Fibroblast of skin of left quadriceps (primary cell): ENCODE measurements at places on chromosomes 13 and 19.

DNA sequence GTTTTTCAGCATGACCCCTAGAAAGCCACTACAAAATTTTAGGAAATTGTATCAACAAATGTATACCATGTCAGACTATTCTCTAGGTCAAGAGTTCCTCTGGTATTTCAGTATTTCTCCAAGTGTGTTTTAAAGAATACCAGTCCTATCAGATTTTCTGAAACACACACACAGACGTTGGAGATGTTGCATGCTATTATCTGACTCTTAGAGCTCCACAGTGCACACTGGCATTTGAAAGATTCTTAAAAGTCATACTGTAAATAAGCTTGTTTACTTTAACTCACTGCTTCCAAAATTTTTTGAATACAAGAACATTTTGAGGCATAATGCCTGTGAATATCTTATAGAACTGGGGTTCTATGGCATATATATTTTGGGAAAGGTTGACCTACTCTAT, 33.8 kb upstream of the VWA8 start:
- no peak for DNase-seq

DNA sequence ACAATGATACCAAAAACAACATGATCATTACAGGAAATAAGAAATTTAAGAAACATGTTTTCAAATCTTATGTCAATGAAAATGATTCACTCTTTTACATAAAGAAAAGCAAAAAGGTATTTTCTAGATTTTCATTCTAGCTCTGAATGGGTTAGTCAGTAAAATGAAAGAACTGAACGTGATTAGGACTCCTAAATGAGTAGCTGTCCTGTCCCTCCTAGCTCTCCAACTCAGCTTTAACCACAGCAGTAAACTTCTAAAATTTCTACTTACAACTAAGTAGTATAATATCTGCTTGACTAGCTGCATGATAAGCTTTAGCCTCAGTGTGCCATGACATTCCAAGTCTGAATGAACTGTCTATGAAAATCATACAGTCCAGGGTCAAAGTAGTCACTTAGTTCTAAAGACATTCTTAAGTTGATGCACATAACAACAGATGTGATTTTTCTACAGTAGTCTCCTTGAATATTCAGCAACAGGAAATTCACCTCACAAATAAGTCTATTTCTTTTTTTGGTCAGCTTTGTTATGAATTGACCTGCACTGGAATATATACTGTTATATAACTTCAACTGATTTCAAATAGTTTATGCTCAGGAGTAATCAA, 136.4 kb downstream of the MYCBP2 start:
- no peak for DNase-seq

GRCh38 chr13:78054157-78054556, 135.5 kb upstream of the EDNRB start:
- DNase-seq = no peak

DNA sequence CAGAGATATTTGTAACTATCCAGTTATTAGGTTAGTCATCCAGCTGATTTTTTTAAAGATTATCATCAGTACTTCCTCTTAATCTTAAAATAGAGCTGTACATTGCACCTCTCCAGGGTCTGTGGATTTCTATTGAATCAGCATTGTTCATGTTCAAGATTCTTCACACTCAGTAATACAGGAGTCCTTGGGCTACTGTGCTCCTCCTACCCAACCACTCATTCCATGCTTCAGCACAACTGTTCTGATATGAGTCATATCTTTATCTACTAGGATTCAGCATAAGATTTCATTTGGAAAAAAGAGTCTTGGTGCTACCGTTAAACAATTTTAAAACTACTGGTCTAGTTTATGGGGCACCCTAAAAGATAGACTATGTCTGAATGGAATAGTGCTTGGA, 357.8 kb downstream of the DCT start:
- DNase-seq = peak; percentile 23

GRCh38 chr13:102793611-102794355, 5.0 kb downstream of the POGLUT2 start:
- DNase-seq = no peak

DNA sequence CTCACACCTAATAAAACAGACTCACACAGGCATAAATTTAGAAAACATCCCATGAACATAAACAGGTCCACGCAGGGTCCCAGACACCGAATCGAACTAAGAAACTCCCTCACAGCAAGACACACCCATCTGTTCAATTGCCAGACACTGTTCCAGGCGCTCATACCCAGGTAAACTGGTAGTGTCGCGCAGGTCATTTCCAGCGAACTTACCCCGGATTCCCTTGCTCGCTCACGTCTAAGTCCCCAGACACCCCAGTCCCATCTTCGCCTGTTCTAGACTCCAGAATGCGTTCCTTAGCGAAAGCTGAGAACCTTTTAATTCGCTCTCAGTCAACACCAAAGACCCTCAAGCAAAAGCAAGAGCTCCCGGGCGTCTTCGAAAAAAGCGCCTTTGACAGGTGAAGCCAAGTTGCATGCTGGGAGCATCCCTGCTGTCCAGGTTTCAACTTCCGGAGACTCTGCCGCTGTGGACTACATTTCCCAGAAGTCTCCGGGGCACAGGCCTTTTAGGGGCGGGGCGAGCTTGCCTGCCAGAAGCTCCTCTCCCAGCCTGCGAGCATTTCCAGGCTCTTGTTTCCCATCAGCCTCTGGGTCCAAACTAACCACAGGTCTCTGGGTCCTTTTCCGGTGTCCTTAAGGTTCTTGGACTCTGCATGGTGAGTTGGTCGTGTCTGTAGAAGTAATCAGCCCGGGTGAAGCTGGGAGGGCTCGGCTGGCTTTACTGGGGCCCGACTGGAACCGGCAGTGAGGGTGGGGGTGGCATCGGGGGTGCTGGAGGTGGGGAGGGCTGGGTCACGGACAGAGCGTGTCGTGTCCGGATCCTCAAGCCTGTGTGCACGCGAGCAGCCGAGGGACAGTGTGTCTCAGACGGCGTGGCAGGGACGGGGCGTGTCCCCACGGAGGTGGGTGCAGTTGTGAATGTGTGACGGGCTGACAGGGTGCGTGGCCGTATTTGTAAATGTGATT, at the start of gene ZNF283:
TSS of gene ZNF283 (plus strand) at position 535 of the 968 bp plus-strand sequence. CDS start 6,184 bp downstream, outside the sequence.
- DNase-seq = peak; percentile 69

DNA sequence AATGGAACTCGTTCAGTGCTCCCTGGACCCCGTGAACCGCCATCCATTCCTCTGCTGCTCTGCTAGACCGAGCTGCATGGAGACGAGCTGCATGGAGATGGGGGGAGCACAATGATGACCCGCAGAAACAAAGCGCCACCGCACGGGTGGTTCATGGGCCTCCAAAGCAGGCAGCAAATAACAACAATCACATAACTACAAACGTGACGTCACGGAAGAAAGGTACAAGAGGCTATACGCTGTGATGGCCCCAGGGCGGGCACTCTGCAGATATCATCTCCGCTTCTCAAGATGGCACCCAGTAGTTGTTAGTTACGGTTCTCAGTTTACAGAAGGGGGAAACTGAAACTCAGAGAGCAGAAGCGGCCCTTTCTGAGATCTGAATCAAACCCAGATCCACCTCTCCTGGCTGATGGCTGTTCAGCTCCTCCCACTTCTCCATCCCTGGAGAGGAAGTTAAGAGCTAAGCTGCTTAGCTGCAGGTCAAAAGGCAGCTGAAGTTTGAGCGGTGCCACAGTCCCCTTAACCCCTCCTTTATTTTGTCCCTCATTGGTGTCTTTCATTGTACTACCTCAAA, 1.7 kb downstream of the ATP13A1 start:
- DNase-seq = no peak

DNA sequence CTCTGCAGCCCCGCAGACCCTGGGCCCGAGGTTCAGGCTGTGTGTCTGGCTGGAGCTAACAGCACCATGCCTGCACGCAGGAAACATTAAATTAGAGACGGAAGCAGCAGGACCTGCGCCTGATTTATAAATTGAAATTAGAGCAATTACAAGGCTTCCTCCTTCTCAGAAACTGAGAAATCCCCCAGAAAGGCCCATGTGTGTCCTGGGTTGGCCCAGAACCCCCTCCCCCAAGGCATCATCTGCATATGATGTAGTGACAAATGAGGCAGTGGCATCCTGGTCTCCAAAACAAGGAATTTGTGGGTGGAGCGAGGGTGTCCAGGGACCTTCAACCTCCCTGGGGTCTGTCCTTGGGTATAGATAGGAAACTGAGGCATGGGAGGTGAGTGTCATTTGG, 27.2 kb upstream of the SEMA6B start:
- no peak for DNase-seq

GRCh38 chr13:46288570-46289259, 77.0 kb downstream of the LRRC63 start:
- peak; percentile 27 for DNase-seq

DNA sequence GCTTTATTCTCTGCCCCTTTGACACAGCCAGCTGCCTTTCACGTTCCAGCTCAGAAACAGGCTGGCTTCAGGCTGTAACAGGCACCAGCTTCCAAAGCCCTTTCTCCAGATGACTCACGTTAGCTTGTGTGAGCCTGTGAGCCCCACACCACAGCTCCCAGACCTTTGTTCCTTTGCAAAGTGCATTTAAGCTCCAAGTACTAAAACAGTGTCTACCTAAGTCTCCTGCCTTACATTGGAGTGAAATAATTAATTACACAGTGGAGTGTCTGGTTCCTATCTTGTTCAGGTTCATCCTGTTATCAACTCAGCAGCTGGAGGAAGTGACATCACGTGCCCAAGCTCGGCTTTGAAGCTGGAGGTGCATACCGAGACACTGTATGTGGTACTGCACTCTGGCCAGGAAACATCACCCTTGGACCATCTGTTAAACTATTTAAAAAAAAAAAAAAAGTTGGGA, 475.8 kb downstream of the FOXO1 start:
- DNase-seq = no peak

DNA sequence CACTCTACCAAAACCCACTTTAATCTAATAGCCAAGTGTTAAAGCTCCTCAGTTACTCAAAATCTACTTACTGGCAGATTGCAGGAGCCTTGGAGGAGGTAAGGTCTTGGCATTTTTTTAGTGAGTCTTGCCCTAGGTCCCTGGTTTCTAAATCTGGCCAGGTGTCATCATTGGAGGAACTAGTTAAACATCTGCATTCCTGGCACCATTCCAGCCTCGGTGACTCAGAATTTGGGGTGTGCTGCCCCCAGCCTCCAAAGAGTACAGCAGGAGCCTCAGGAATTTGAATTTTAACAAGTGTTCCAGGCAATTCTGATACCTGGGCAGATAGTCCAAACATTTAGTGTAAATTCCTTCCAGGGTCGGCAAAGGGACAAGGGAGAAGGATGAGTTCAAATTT, 37.4 kb downstream of the KLF5 start:
- DNase-seq = no peak

DNA sequence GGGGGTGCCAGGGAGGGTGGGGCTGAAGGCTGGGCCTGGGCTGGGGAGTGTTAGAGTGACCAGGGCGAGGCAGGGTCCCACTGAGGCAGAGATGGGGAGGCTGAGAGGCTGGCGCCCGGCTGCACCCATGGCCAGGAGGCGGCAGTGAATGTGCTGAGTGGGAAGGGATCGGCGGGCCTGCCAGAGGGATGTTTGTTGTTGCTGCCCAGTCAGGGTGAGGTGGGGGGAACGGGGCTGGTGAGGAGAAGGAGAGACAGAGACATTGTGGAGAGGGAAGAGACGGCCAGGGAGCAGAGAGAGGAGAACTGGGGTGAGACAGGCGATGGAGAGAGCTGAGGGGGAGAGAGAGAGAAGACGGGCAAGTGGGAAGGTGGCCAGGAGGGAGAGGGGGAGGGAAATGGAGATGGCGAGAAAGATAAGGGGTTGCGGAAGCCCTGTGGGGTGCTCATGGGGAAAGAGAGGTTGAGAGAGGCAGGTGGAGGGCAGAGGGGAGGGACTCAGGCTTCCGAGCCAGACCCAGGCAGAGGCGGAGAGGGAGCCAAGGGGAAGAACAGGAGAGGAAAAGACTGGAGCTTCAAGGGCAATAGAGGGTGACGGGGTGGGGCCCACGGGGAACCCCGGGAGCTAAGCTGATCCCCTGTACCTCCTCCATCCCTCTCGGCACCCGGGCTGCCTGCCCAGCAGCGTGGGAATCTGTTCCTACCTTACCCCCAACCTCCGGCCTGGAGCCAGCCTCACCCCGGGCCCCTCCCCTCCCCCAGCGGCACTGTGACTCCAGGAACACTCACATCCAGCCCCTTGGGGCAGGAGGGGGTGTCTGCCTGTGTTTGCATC, 690 bp upstream of the B3GNT8 start:
- no peak for DNase-seq

DNA sequence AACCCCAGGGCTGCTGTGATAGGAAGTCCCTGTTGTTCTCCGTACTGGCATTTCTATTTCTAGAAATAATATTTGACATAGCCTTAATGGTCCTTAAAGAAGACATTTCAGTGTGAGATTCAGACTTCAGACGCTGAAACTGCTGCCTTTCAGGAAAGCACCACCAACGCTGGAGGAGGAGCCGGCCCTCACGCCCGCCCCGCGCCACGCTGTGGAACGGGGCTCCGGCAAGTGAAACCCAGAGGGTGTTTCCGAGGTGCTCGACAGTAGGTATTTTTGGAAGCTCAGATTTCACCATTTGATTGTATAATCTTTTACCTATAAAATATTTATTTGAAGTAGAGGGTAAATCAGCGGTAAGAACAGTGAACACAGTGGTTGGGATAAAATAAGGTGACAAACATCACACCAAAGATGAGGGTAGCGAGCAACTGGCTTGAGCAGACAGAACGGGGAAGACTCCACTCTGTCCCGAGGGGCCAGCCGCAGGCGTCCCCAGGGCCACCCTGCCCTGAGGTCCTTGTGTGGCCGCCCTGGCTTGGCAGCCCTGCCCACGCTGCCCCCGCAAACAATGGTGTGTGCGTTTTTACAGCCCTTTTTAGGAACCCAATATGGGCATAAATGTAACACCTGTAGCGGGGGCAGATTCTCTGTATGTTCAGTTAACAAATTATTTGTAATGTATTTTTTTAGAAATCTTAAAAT, 85.6 kb upstream of the MCF2L start:
- DNase-seq = no peak

- no peak for DNase-seq
These were observed 32.6 kb upstream of the GATAD2A start for GRCh38 chr19:19372656-19373416.

GRCh38 chr19:29399804-29400203, 126.0 kb upstream of the VSTM2B start:
- no peak for DNase-seq

DNA sequence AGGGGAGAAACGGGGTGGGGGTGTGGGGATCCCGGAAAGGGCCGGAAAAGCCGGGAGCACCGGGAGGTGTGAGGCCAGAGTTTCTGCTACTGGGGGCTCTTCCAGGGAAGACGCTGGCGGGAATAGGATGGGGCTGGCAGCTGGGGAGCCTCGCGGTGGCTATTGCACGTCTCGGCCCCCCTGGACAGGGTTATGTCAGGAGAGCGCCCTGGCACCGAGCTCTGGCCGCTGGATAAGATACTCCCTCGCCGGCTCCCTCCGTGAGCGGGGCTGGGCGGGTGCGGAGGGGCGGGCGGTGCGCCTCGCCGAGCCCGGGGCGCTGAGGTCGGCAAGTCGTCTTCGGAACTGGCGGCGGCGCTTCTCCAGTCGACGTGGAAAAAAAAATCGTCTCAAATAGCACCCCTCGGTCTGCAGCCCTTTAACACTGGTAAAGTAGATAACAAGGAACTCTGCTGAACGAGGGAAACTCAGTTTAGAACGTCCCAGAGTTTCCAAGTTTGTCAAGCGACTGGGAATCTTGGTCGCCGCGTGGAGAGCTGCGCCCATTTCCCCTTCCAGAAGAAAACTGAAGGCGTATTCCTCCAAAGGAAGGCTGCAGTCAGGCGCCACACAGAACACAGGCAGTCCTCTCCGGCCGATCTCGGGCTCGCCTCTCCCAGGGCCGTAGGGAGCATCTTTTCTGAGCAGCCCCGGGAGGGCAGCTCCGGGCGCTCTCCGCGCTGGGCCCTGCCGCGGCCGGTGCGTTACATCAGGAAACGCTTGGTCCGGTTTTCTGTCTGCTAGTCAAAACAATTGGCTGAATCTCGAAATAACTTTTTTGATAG, 115.1 kb downstream of the KCNRG start:
- no peak for DNase-seq

- DNase-seq = no peak
These were observed 44.3 kb upstream of the SIAH3 start for GRCh38 chr13:45895881-45896280.
